ENCODE measurements at places on chromosomes 5 and 9. TPM values are rescaled to one million over a fixed set of nuclear protein-coding genes. Genes with fewer than 3 reads are reported as not detected.

CCDC180 gene
- total RNA-seq: 6.3 TPM

STPG3 gene
- total RNA-seq: not detected

DNA sequence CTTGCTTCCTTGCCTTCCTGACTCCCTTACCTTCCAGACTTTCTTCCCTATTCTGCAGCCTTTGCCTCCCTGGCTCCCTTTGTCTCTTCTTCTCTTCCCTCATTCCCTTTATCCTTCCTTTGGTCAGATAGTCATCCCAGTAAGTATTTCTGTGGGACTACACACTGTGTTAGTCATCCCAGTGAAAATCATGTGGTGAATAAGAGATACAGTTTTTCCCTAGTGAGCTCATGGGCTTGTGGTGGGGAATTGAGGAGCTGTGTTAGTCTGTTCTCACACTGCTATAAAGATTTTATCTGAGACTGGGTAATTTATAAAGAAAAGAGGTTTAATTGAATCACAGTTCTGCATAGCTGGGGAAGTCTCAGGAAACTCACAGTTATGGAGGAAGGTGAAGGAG lies 109.8 kb upstream of the EDIL3 start:
- DNase-seq: no peak

DNA sequence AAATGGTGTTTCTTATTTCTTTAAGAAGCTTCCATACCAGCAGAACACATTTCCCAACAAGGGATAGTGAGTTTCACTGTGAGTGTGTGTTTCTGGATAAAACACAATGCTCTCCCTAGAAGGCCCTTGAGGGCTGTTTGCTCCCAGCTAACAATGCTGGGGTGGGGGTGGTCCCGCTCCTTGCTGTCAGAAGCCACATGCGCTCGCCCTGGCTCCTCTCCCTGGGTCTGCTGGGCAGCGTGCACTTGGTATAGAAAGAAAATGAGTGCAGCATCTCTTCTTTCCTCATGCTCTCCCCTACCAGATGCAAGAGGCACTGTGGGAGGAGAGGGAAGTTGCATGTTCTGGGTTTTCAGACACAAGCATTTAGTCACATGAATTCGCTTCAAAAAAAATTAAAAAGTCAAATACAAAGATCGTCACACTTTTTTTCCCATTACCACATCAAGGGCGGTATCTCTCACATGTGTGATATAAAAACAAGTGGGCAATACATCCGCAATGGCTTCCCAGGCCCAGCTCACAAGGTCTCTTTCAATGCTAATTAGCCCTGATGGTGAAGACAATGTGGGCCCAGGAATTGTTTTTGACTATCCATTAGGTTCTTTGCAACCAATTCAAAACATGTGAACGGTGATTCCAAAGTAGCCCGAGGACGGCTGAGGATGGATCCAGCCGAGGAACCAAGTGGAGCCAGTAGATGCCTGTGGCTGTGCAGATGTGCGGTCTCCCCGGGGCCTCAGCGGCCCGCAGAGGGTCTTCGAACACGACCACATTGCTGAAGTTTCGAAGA lies 603.6 kb downstream of the IRX1 start:
- DNase-seq: no peak

PCDHA1 gene
- total RNA-seq: 0.19 TPM

DNA sequence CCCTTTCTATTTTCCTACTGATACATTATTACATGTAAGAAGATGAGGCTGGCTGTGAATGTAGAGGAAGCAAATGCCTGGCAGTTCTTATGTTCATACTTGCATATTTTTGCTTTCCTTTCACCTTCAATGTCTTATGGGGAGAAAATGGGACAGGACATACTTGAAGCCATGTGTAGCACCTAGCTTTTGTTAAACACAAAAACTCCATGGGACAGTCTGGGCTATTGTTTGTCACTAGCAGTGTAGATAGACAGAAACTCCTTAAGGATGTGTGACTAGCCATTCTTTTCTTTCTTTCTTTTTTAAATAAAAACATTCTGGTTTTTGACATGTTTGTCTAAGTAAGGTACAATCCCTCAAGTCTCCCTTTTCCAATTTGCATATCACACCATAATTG lies 122.7 kb downstream of the ARL15 start:
- DNase-seq: no peak

DNA sequence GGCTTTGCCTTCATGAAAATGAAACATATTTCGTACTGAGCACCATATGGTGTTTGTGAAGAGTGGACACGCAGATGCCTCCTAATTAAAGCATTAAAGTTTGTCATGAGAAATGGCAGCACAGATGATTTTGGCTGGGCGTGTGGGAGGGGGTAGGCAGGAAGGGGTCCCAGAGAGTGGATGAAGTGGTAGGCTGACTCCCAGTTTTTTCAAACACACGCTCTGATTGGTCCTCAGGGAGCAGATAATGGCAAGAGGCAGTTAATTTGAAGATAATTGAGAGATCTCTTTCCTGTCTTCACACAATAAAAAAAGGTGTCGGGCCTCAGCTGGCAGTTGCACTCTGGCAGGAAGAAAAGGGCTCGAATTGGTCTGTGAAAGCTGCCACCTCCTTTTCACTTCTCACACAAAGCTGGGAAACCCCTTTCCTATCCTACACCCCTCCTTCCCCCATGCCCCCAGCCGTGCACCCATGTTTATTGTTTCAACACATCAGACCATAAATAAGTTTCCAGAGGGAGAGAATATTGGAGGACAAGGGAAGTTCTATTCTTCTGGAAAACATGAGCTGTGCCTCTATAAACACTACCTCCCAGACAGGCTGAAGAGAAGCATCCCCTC lies 429.6 kb downstream of the ARHGEF28 start:
- DNase-seq: no peak

GRCh38 chr5:322281-322941 lies 897 bp downstream of the AHRR start:
- no peak for DNase-seq

- DNase-seq: peak; percentile 89
These were observed 35.2 kb upstream of the PLEKHG4B start for GRCh38 chr5:56561-57290.

CCL27 gene
- 0.67 TPM for total RNA-seq

- DNase-seq: peak; percentile 10
These were observed 728.8 kb downstream of the NR2F1-AS1 start for GRCh38 chr5:92852219-92852618.

GRCh38 chr5:154316223-154316935 lies 125.8 kb downstream of the GALNT10 start:
- no peak for DNase-seq

DNA sequence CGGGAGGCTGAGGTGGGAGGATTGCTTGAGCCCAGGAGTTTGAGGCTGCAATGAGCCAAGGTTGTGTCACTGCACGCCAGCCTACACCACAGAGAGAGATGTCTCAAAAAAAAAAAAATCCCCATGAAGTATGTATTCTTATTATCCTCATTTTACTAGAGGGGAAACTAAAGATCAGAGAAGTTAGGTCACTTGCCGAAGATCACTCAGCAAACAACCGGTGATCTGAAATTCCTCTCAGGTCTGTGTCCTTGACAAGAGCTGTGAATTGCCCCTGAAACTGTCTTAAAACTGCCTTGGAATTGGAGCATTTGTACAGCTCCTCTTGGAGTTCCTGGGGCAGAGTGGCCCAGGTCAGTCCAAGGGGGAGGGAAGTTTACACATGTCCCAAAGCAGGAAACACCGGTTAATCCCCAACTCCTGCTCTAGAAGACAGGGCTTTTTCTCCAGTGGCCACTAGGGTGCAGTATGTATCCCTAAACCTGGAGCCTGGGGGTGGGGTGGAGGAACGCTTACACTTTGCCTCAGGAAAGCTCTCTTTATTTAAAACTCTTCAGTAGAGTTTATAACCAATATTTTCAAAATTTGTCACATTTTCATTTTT lies 27.6 kb downstream of the AQP7 start:
- DNase-seq: peak; percentile 90

PCSK1 gene
- total RNA-seq: 3.9 TPM

PGGT1B gene
- 20.6 TPM for total RNA-seq

GRCh38 chr5:15009420-15009819 lies 137.8 kb upstream of the ANKH start:
- no peak for DNase-seq

GRCh38 chr5:129048509-129048908 lies 46.0 kb upstream of the ISOC1 start:
- DNase-seq: no peak

C5orf52 gene
- total RNA-seq: not detected

- no peak for DNase-seq
These were observed 39.8 kb upstream of the SELENOP start for GRCh38 chr5:42851481-42851880.

SPATA31D4 gene
- not detected for total RNA-seq

GABRA6 gene
- not detected for total RNA-seq

FSTL4 gene
- total RNA-seq: 2.3 TPM

- DNase-seq: no peak
These were observed 235.9 kb downstream of the DMRTA1 start for GRCh38 chr9:22682536-22682935.

DNA sequence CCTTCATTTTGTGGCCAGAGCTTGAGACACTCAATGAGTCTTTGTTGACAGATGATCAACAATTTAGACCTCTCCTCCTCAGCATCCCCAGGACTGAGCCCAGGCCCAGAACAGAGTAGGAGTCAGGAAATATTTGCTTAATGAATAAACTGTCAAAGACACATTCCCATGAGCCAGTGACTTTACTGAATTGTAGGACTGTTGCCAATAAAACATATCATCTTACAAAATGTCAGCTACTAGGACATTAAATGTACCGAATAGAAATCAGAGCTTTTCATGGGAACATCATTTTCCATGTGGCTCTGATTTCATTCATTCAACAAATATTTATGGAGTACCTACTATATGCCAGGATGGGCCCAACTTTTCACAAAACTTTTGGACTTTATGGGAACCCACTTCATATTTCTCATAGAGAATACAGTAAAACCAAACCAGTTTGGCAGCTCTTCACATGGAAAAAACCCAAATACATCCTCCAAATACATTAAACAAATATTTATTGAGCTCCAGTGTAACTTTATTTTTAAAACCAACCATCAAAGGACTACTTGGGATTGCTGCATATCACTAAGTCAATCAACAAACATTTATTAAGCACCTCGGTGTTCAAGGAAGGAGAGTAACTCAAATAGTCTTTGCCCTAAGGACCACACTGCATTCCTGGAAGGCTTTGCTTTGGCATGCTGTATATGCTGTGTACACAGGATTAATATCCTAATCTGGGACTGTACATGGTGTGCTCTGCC lies 11.4 kb downstream of the VDAC1 start:
- no peak for DNase-seq

DNA sequence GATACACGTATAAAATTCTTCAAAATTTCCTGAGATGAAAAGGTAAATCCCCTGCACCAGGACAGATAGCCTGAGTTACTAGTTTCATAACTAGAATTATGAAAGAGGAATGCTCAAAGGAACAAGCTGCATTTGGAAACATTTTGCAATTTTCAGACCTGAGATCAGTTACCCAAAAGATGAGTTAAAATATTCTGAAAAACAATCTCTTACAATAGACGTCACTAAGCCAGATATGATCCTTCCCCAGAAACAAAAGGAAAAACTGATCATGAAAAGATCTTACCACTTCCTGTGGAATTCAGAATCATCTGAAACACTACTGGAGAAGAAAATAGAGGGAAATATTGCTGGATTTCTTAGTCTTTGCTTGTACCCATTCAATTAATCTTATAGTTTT lies 204.7 kb downstream of the ARRDC3 start:
- no peak for DNase-seq

DNA sequence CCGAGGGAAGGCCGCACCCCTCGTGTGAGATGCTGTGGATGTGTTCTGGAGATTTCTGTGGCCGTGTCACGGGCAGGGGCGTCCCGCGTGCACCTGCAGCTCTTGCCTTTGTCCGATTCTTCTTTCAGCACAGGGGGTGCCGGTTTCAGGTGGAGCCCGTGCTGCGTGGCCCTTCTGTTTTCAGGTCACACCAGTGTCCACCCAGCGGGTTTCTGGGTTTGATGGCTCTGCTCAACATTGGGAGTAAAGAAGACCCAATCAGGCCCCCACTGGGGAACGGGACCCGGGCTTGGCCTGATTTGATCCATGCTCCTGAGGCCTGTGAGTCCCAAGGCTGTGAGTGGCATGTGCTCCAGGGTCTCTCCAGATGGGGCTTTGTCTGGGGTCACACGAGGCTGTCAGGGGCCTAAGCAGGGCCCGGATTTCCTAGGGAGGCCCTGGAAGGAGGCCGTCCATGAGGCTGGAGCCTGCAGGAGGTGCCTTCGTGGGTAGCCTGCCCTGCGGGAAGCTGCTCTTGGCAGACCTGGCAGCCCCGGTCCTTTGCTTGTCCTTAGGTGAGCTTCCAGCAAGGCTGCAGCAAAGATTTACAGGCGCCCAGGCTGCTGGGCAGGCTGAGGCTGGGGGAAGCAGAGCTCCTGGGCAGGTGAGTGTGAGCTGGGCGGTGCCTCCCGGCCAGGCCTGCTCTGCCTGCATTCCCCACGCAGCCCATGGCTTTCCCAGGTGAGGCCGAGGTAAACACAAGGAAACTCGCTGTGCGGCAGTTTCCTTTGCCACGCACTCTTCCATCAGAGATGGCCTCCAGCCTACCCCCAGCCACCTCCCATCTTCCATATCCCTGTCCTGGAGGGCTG lies 12.8 kb downstream of the MRPL36 start:
- DNase-seq: no peak

CRHBP gene
- 0.51 TPM for total RNA-seq

TLX3 gene
- not detected for total RNA-seq

CDC14B gene
- total RNA-seq: 38.1 TPM

- DNase-seq: no peak
These were observed 40.5 kb upstream of the CTSL start for GRCh38 chr9:87685441-87685840.

DNA sequence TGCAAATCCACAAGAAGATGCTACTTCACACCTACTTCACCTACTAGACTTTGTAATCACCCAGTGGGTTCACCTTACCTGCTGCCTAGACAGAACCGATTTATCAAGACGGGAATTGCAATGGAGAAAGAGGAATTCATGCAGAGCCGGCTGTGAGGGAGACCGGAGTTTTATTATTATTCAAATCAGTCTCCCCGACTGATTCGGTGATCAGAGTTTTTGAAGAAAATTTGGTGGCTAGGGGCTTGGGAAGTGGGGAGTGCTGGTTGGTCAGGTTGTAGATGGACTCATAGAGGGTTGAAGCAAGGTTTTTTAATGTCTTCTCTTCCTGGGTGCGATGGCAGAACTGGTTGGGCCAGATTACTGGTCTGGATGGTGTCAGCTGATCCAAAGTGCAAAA lies 23.4 kb downstream of the SFXN1 start:
- DNase-seq: no peak

PLAC8L1 gene
- total RNA-seq: not detected

LEAP2 gene
- total RNA-seq: 3.6 TPM

KCNT1 gene
- not detected for total RNA-seq

GRCh38 chr9:78030296-78030552 lies 1.4 kb downstream of the GNAQ start:
- peak; percentile 53 for DNase-seq

SLC45A2 gene
- total RNA-seq: 0.06 TPM

- DNase-seq: peak; percentile 8
These were observed 55.7 kb downstream of the ARL15 start for GRCh38 chr5:54254482-54255198.

DNA sequence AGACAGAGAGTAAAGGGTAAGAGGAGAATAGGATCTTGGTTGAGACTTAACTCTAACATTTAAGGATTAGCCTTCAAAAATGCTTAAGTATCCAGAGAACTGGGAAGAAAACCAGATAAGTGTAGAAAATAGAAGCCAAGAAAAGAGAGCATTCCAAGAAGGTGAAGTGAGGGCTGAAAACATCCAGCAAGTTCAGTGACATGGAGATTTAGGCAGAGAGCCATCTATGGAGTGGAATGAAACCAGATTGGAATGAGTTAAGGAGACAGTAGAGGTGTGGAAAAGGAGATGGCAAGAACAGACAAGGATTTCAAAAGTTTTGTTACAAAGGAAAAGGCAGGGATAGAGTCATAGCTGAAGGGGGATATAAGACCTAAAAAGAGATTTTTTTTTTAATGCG lies 188.1 kb downstream of the TRPM3 start:
- DNase-seq: no peak

All from neural progenitor cell (in vitro differentiated cells).